Activated CD4-positive, alpha-beta T cell treated with anti-CD3 and anti-CD28 coated beads, Interleukin-2, amount 50 U/mL, for 1 hour (primary cell): ENCODE measurements at places on chromosomes 5 and 9.

GRCh38 chr5:35811108-35811741, 45.5 kb upstream of the IL7R start:
- DNase-seq = no peak

DNA sequence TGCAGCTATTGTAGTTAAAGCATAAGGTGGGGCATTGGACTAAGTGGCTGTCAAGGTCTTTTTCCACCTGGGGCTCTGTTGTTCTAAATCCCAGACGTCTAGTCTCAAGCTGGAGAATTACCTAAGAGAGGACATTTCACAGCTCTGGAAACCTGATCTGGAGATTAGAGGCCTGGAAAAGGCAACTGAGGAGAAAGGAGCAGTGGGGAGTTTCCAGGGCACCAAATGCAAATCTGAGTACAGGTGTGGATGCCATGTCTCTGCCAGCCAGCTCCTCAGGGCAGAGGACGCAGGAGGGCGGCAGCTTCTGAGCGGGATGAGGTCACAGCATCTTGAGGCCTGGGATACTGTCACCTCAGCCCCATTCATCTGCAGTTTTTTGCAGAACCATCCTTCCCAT, 65.2 kb downstream of the PPARGC1B start:
- no peak for DNase-seq

GRCh38 chr5:80411589-80412219, 3.8 kb downstream of the ZFYVE16 start:
- no peak for DNase-seq

DNA sequence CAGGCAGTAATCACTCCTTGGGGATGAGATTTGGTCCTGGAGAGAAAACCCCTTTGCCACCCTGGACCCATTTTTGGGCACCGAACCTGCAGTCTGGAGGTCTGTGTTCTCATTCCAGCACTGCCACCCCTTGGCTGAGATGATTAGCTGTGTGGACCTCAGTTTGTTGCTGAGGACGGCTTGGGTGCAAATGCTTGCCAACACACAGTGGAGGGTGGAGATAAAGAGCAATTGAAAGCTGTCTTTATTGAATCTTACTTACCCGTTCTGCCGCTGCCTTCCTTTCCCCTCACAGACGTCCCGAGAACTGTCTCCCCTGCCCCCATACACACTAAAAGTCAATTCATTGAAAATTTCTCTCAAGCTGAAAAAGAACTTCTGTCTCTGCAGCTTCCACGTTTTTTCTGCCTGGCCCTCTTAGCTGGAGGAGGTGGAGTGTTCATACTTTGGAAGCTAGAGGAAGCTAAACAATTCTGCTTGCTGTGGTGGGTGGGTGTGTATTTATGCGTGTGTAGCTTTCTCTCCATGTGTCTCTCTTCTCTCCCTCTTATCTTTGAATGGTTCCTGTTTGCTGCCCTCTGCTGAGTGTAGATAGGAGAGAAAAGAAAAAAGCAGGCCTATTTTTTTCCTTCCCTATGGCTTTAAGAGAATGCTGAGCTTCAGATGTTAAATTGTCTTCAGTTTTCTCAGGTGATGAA, 6.6 kb downstream of the GALNT10 start:
- DNase-seq = no peak

DNA sequence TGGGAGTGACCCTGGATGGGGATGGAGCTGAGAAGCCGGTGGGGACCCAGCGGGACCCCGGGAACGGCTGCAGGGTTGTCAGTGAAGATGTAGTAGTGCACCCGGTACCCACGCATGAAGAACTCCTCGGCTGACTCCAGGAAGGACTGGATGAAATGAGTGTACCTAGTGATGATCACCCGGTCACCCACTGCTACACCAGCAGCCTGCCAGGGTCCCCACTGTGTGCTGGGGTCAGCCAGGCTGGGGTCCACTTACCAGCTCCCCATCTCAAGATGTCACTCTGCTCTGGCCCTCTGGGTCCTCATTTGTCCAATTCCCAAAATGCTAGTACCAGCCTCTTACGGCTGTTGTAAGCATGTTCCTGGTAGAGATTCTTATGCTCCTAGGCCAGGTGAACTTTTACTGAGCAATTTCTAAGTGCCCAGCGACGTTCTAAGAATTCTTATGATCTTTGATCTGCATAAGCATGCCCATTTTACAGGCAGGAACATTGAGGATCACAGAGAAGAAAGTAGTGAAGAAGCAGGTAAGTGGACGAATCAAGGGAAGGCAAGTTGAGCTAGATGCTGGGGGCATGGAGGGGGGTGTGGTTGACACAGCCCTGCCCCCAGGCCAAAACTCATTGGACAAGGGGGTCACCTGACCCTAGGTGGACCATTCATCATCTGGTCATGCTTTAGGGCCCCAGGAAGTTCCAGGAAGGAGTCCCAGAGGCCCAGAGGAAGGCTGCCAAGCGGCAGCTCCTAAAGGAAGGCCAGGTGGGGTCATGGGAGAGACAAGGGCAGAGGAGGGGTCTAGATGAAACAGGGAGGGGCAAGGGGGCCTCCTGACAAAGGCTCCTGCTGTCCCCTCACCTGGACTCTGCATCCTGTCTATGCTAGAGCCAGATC, 9.4 kb downstream of the GBGT1 start:
- no peak for DNase-seq

GRCh38 chr5:4361753-4362152, 766.1 kb downstream of the IRX1 start:
- no peak for DNase-seq

DNA sequence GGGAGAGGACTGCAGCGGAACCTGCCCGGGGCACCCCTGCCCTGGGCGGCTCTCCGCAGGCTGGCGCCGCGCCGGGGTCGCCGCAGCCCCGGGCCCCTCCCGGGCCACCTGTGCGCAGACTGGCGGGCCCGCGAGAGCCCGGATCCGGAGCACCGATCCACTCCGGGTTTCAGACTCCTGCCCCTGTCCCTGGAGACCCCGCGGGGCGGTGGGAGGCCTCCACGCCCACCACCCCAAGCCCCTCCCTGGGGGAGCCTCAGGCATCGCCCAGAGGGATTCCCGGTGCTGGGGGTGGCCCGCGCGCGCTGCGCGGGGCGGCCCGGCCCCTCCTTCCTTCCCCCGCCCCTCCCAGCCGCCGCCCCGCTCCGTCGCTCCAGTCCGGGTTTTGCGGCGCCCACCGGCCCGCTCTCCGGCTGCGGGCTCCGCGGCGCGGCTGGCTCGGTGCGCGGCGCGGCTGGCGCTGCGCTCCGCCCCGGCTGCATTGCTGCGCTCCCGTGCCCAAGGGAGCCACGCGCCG, at the start of gene UNC5A:
TSS of gene UNC5A (plus strand) at position 479 of the 517 bp plus-strand sequence. CDS start 192 bp downstream, outside the sequence.
- peak; percentile 38 for DNase-seq

GRCh38 chr9:87433853-87434252, 63.8 kb upstream of the DAPK1 start:
- DNase-seq = no peak

- DNase-seq = no peak
These were observed 98.5 kb upstream of the LHFPL2 start for GRCh38 chr5:78747055-78747454.

DNA sequence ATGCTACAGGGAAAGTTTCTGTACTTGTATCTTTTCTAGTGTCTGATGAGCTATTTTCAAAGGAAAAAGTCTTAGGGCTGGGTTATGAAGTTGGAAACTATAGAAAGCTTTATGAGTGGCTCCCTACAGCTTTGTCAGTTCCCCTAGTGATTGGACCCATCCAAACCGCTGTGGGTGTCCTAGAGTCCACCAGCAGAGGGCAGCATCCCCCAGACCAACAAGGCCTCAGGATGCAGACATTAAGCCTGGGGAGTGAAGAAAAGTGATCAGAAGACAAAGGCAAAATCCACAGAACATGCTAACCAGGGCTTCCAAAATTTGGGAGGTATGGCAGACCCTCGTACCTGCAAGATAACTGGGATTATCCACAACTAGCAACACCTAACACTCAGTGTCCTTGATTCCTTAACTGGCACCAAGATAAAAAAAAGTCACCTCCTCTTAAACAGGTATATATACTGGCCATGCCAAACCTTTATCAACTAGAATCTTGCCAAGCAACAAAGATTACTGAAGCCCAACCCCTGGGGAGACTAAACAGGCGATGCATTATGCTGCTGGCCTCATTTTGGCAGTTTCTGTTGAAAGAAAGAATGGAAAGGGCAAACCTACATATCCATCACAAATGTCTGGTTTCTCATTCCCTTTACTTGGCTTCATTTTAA, 110.4 kb upstream of the NR5A1 start:
- DNase-seq = peak; percentile 67

GRCh38 chr9:92764381-92764987, at the start of gene BICD2:
TSS of gene BICD2 (minus strand) at chr9:92764833. CDS start at chr9:92764744, 89 bp downstream.
- no peak for DNase-seq

GRCh38 chr5:171537070-171537849, 117.8 kb downstream of the FGF18 start:
- DNase-seq = no peak

- DNase-seq = no peak
These were observed 14.1 kb downstream of the SPATA9 start for GRCh38 chr5:95668728-95669127.

DNA sequence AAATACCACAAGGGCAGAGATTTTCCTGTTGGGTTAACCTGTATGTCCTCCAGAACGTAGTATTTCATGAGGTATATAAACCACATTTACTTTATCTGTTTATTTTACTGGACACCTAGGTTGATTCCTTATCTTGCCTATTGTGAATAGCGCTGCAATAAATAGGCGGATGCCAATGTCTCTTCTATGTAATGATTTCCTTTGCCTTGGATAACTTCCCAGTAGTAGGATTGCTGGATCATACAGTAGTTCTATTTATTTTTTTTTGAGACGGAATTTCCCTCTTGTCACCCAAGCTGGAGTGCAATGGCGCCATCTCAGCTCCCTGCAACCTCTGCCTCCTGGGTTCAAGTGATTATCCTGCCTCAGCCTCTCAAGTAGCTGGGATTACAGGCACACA, 15.6 kb upstream of the TUT7 start:
- no peak for DNase-seq

GRCh38 chr5:56565644-56566043, 249.7 kb upstream of the MAP3K1 start:
- DNase-seq = no peak

- no peak for DNase-seq
These were observed 203.7 kb upstream of the TAS2R1 start for GRCh38 chr5:9833871-9834270.

DNA sequence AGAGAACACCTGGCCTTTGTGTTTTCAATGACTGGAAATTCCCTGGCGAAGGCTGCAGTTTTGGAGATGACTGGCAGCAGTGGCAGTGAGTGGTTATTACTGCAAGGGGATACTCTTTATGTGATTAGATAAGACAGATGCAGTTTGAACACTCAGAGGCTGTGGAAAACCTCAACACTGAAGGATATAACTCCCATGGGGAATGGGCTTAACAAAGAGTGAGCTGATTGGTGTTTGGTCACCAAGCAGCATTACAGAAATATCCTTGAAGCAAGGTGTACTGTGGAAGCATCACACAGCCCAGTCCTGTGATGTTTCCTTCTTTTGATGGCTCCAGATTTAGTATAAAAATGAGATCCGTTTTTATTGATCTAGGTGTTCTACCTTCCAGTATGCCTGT, 490.7 kb upstream of the PTPRD start:
- DNase-seq = no peak

GRCh38 chr9:131677444-131678180, 62.3 kb downstream of the RAPGEF1 start:
- no peak for DNase-seq

DNA sequence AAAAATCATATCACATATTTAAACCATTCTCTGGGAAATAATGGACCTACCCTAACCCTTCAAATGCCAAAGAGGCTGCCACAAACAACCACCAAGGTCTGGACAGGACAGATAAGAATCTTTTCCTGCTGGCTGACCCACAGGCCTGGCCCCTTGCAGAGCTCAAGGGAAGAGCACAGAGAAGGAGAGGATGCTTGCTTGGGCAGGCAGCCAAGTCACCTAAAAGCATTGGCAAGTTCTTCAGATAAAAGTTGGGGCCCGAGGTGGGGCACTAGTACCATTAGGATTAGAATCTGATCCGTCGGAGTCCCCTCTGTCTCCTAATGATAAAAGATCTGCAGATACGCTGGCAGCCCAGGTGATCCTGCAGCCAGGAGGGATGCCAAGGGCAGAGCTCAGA, 176.6 kb downstream of the GABBR2 start:
- no peak for DNase-seq

GRCh38 chr5:172688349-172689217, 47.5 kb downstream of the NEURL1B start:
- peak; percentile 31 for DNase-seq

- DNase-seq = no peak
These were observed 38.7 kb upstream of the UBTD2 start for GRCh38 chr5:172322028-172322965.

DNA sequence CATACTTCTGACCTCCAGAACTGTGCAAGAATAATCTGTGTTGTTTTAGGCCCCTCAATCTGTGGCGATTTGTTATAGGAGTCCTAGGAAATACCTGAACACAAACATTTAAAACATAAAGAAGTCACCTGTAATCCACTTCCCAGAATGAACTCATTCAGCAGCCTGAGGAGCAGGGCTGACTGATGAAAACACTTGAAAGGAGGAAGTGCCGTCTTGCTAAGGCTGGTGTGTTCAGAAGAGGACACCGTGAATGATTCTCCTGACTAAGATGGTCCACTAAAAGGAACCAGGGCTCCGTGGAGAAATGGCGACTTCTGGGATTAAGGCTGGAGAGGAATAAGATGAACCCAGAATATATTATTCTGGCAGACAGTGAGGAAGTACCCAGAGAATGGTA, 18.7 kb upstream of the MARCHF6 start:
- DNase-seq = no peak

GRCh38 chr5:56475689-56476486, 242.8 kb upstream of the ANKRD55 start:
- no peak for DNase-seq

DNA sequence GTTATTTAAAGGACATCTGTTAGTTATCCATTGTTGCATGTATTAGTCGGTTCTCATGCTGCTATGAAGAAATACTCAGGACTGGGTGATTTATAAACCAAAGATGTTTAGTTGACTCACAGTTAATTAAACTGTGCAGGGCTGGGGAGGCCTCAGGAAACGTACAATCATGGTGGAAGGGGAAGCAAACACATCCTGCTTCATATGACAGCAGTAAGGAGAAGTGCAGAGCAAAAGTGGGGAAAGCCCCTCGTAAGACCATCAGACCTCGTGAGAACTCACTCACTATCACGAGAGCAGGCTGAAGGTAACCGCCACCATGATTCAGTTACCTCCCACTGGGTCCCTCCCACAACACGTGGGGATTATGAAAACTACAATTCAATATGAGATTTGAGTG, 2064.1 kb downstream of the MAT2B start:
- no peak for DNase-seq

- DNase-seq = no peak
These were observed 213.7 kb downstream of the RFK start for GRCh38 chr9:76180541-76180940.

DNA sequence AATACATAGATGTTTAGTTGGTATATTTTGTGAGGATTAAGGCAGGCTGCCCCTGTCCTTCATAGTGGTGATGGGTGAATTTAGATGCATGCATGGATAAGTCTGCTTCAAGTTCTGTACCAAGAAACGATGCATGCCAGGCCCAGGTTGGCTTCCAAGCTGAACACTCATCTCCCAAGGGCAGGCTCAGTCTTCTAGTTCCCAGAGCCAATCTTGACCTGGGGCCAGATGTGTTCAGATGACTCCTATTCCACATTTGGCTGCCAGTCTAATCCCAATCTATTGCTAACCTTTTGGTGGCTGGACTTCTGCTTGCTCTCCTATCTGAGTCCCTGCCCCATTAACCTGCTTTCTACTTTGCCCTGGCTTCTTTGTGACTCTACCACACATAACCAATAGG, 18.5 kb upstream of the SNAPC3 start:
- DNase-seq = no peak

GRCh38 chr9:98071737-98072136, 15.2 kb downstream of the NANS start:
- no peak for DNase-seq
